ENCODE measurements at places on chromosomes 13 and 19. TPM values are rescaled to one million over a fixed set of nuclear protein-coding genes. Genes with fewer than 3 reads are reported as not detected.

CYP2A6 gene
- total RNA-seq = not detected

SLC46A3 gene
- total RNA-seq = 11.0 TPM

ZNF562 gene
- total RNA-seq = 13.5 TPM

QPCTL gene
- total RNA-seq = 10.0 TPM

C19orf44 gene
- 1.9 TPM for total RNA-seq

IQCN gene
- 26.5 TPM for total RNA-seq

ZNF793 gene
- total RNA-seq = 4.5 TPM

ZNF175 gene
- 5.2 TPM for total RNA-seq

SARS2 gene
- total RNA-seq = 16.1 TPM

DHDH gene
- total RNA-seq = not detected

TYROBP gene
- not detected for total RNA-seq

PSG3 gene
- 0.42 TPM for total RNA-seq

ETFB gene
- total RNA-seq = 41.7 TPM

ADAT3 gene
- 6.9 TPM for total RNA-seq

FAM216B gene
- total RNA-seq = not detected

Data from CD4-positive, CD25-positive, alpha-beta regulatory T cell (primary cell).